ENCODE measurements at places on chromosomes 12 and 14.

DNA sequence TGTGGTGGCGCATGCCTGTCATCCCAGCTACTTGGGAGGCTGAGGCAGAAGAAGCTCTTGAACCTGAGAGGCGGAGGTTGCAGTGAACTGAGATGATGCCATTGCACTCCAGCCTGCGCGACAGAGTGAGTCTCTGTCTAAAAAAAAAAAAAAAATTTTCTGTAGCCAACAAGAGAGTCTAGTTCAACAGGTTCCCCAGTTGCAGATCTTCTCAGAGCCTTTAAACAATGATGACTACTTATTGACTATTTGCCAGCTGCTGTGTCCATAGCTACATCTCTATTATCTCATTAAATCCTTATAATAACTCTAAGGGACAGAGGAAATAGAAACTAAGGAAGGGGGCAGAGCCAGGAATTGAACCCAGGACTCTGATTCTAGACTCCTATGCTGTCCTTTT is 15.2 kb upstream of the MYL2 start:
- DNase-seq: no peak

GRCh38 chr12:76643438-76643837 is 83.9 kb upstream of the OSBPL8 start:
- no peak for DNase-seq

- DNase-seq: peak; percentile 11
Measured at GRCh38 chr12:51592034-51592705, 1.1 kb downstream of the SCN8A start.

- DNase-seq: no peak
Measured at GRCh38 chr12:75900781-75901254, 130.8 kb downstream of the PHLDA1 start.

- DNase-seq: no peak
Measured at GRCh38 chr14:92314182-92314581, 8.8 kb upstream of the SLC24A4 start.

DNA sequence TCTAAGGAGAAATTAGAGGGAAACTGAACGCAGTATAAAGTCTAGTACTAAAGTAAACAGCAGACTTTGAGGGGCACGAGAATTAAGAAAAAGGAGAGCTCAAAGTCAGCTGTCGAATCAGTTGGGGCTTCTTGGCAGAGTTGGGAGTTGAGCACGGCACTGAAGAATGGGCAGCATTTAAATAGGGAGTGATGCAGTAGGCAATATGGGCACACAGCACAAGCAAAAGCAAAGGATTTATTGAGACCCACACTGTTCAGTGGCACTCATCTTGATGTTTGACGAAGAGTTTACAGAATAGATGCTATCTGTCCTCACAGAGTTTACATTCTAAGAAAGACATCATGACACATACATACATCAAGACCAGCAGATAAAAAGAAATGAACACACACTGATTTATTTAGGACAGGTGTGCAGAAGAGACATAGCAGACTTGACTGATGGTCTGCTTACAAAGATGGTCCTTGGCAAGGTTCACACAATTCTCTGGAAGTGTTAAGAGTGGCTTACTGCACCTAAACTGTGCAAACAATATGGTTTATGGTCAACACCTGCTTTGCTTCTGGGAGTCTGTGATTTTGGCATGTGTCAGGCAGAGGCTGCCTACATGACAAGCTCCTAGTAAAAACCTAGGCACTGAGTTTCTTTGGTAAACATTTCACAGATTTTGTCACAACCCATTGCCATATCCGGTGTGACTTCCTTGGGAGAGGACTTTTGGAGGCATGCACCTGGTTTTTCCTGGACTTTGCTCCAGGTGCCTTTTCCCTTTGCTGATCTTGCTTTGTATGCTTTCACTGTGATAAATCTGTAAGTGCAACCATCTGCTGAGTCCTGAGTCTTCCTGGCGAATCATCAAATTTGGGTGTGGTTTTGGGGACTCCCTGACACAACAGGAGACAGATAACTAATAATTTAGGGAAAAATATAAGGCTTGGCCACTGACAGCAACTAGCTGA is 26.3 kb downstream of the ALKBH1 start:
- no peak for DNase-seq

DNA sequence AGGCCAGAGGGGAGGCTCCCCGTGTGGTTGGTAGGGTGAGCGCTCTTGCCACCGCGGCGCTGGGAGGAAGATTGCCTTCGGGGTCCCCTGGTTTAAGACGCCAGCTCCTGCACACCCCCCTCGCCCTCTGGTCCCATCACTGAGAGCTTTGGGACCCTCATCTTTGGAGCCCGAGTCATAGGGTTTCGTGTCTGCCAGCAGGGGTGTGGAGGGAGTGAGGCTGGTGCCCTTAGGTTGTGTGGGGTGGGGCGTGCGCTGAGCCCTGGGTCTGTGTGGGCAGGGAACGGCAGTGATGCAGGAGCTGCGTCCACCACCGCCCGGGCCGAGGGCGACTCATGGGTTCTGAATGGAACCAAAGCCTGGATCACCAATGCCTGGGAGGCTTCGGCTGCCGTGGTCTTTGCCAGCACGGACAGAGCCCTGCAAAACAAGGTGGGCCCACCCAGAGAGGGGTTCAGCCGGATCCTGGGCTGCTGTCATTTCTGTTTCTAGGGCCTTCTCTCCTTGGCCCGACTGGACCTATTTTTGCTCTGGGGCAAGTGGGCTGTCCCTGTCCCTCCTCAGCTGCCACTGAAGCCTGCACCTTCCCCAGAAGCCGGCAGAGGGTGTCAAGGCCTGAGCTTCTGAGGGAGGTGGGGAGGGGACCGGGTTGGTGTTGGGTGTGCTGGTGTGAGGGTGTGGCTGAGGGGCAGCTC is 12.1 kb downstream of the ACADS start:
- DNase-seq: peak; percentile 68

GRCh38 chr12:53232646-53233461 is 845 bp upstream of the RARG start:
- peak; percentile 65 for DNase-seq

DNA sequence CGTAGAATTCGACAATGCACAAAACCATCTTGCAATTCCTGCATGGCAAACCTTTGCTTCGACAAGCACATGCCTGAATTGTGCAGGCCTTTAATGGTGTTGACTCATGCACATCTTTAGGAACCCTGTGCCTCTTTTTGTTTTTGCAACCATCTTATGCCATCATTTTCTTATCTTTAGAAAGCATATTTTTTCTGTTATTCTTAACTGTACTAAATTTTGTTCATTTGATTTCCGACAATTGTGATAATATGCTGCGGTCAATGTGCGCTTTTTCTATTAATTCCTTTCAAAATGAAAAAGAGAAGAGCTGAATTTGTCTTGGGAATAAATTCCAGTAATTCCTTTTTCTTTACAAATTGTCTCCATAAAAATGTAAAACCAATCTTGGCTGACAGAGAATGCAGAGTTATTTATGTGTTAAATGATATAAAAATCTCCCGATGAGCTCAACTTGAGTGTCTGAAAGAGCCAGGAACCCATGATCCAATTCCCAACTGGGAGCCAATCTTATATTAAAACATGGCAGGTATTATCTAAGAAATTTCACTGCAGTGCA is 20.1 kb upstream of the CDK17 start:
- no peak for DNase-seq

- peak; percentile 81 for DNase-seq
Measured at GRCh38 chr14:23327947-23328744, 6.9 kb downstream of the PABPN1 start.

DNA sequence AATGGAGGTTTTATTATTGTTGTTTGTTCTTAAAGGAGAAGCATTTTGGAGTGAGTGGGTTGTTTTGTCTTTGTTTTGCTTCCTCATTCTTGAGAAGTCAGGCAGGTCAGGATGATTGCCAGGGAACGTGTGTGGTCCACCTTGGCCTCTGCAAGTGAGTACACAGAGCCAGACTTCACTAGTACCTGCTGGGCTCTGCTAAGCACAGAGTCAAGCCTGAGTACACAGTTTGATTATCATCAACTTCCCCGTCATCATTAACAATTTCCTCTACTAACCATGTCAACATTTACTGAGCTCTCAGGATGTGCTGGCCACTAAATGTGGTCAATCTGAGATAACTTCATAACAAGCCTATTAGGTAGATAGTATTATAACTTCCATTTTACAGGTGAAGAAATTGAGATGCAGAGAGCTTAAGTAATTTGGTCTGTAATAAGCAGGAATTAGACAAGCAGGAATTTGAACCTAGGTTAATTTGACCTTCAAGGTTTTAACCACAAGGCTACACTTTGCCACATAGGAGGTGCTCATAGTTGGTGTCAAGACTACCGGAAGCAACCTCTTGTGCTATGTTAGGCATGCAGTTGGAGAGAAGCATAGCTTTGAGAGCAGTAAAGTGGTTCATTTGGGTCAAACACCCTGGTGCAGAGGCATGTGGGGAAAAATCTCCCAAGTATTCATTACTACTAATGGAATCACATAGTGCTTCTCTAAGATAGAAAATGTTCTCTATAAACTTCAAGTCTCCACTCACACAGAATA is 178.3 kb downstream of the NUAK1 start:
- DNase-seq: no peak

DNA sequence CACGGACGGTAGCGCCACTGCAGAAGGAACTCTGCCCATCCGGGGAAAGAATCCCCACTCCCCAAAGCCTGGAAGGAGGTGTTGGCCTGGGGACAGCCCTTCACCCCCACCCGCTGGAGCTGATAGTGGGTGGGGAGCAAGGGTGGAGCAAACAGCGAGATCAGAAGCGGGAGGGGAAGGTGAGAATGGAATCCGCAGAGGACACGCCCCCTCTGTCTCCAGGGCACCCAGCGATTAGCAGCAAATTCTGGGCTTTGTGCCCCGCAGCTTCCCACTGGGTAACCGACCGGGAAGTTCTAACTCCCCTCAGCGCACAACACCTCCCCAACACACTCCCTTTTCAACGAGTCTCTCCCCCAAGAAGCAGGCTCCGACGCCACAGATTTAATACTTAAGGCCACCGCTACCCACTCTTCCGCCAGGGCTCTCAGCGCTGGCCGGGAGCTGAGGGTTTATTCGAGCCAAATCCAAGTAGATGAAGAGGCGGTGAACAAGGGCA is 1.4 kb downstream of the SLC25A29 start:
- peak; percentile 73 for DNase-seq

GRCh38 chr14:49014476-49014875 is 571.7 kb downstream of the RPS29 start:
- no peak for DNase-seq

GRCh38 chr14:37601865-37602264 is 6.4 kb downstream of the TTC6 start:
- no peak for DNase-seq

DNA sequence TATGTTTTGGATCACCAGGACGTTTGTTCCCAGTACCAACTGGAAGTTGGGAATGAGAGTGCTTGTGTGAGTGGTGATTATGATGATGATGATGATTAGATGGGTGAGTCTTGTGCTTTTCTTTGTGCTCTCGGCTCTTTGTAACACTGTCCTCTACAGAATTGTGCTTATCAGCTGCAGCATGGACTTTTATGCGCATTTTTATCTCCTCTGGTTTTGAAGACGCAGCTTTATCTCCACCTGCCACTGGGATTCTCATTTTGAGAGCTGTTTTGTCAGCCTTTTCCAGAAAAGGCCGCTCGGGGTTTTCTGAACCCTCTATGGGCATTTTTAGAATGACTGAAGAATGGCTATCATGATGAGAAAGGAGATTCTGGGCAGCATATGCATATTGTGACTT is 11.5 kb upstream of the KANSL2 start:
- no peak for DNase-seq

DNA sequence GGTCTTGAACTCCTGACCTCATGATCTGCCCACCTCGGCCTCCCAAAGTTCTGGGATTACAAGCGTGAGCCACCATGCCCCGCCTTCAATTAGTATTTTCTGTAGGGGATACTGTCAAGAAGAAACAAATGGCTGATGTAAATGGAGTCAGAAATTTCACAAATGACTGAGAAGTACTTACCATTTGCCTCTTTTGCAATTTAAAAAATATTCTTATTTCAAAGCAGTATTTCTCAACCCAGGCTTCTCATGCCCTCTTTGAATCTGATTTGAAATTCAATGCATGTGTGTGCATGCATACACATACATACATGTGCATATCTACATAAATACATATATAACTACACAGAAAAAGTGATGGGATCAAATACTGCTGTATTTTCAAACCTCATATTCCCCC is 4.4 kb downstream of the PSMA6 start:
- DNase-seq: no peak

GRCh38 chr12:56155256-56155845 is 2.8 kb upstream of the MYL6 start:
- DNase-seq: no peak

DNA sequence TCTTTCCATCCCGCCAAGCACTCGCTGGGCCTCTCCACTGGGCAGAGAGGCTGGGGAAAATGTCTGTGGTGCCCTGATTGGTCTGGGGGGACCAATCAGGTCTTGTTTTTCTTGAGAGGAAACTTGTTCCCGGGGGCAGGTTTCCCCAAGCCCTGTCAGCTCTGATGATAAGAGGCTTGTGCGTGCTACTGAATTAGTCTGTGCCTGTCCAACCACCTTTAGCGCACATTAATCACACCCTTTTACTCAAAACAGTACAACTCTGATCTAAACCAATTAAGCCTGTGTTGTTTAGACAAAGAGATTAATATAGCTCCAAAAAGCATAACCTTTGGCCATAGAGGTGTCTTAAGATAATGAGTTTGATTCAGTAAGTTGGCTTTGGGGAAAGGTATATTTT is 580.4 kb downstream of the VRK1 start:
- DNase-seq: peak; percentile 29

GRCh38 chr12:33437598-33437997 is 2.0 kb downstream of the SYT10 start:
- DNase-seq: no peak

DNA sequence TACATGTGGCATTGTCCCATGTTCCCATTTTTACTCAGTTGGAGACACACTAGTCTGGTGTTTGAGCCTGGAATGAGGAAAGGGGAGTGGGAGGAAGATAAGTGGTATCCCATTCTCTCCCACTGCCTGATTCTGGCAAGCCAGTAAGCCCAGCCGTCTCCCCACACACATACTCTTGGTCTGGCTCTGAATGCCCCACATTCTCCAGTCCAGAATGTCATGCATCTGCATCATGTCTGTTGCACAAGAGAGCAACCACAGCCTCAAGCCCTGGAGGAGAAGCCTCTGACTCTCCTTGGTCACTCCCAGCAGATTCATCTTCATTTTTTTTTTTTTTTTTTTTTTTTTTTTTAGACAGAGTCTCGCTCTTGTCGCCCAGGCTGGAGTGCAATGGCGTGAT is 48.0 kb downstream of the DRAM1 start:
- DNase-seq: no peak

GRCh38 chr14:96146131-96146771 is 58.4 kb upstream of the BDKRB2 start:
- no peak for DNase-seq

- DNase-seq: no peak
Measured at GRCh38 chr12:8712572-8712971, 14.8 kb downstream of the RIMKLB start.

- DNase-seq: no peak
Measured at GRCh38 chr12:116222358-116222757, 55.1 kb downstream of the MED13L start.

DNA sequence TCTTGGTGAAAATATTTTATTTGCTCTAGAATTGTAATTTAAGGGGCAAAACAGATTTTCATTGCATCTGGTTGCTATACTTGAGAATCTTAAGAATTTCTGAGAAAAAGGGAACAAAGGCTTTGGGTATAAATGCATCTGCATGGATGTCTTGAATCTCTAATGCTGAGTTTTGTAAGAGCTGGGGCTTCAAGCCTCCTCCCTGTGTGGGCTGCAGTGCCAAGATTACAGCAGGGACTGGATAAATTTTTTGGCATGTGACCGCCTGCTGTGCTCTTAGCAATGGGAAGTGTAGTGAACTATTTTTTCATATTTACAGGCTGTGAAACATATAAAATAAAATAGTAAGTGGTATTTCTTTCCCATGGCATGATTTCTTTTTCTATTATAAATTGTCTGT is 70.0 kb downstream of the SLC38A6 start:
- DNase-seq: no peak

GRCh38 chr12:74891083-74891668 is 318.5 kb downstream of the KCNC2 start:
- no peak for DNase-seq

All from iPS-NIHi11 (cell line).